Tibial artery (tissue), 4 donors: ENCODE measurements at places on chromosomes 5 and 9.

DNA sequence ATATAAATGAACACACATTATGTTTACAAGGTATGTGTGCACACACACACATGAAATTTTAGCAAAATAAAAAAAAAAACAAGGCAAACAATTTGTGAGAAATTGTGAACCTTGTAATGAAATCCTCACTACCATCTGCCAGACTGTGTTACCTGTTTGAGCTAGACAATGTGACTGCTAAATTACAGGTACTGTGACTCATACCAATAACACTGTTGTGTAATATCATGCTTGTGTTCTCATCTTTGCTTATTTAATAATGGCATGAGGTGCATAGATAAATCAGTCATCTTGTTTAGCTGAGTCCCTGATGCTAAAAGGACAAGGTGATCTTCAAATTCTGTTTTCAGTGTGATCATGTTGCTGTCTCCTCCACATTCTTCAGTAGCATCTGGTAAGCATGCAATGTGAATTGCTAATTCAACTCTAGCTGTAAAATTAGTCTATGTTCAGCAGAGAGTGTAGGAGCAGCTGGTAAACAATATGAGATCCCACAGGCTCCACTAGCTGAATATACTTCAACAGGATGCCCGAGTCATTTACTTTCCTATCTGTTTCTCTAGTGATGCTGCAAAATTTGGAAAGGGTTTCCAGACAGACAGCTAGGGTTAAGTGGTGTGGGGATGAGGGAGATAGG is 966.3 kb upstream of the C9orf72 start:
- no peak for DNase-seq

DNA sequence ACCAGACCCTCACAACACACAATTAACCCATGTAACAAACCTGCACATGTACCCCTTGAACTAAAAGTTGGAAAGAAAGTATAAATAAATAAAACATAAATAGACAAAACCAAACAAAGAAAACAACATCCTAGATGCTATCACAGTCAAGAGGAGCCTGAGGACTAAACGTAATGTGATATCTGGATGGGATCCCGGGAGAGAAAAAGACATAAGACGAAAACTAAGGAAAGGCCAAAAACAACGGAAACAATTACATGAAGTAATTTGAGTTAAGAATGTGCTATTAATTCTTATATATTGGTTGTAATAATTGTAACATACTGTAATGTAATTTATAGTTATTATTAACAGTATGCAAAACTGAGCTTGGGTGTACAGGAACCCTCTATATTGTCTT is 793.9 kb downstream of the SEMA5A start:
- no peak for DNase-seq

DNA sequence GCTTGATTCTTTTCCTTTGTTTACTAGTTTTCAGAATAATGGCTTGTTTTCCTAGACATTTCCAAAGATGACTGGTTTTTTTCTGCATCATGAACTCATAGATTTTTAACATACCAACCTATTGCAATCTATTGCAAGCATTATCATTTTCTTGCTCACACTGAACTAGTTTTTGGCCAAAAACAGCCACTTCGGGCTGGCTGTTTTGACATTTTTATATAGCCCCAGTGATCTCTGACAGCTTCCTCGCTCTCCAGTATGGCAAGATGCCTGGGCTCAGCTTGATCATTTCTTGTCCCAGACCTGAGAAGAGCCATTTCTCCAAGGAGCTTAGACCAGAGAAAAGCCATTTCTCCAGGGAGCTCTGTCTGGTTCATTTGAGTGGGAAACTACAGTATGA is 94.3 kb upstream of the MAMDC2 start:
- DNase-seq: no peak

DNA sequence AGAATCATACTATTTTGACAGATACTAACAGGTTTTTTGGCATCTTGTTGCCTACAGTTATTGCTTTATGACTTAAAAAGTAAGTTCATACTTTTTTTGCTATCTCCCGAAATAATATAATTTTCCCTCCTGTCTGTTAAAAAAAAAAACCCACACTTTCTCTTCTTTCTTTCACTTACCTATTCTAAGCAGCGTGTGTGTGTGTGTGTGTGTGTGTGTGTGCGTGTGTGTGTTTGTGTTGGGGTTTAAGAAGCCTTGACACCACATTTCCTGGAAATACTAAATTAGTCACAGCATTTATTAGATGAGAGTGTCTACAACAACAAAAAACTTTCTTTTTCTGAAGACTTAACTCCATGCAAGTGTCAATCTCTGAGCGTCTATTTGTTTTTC is 12.4 kb downstream of the TNFAIP8 start:
- DNase-seq: no peak

DNA sequence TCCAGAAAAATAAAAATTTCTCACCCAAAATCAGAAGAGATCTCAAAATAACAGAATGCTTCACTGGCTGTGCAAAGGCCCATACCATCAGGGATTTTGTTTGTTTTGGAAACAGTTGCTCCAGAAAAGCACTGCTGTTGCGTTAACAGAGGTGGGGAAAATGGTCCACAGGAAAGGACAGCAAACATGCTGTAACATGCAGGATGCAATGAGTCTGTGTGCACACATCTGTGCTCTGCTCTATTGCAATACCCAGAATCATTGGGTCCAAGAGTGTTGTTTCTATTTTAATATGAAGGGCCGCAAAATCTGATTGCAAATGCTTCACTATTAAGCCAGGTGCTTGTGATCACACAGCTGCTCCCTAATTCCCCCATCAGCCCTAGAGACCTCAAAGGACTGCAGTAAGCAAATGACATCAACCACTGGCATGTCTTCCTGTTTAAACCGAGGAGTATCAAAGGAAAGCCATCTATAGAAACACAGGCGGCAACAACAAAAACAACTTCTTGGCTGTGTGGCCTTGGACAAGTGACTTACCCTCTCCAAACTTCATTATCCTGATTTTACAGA is 141.0 kb downstream of the DCP2 start:
- DNase-seq: no peak

- no peak for DNase-seq
Measured at GRCh38 chr5:61004448-61004847, 59.4 kb downstream of the NDUFAF2 start.

DNA sequence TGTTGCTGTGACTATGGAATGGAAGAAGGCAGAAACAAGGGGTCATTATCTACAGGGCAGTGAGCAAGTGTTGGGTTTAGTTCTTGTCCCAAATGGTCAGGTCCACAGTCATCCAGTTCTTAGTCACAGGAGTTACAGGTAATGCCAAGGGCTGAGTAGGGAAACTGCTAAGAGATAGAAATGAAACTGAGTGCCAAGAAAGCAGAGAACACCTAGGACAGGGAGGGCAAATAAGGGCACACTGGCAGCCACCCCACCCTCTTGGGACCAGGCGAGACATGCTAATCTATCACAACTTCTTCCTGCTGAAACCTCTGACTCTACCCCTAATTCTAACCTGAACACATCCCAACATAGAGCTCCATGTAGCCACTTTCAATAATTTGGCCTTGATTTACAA is 103.2 kb downstream of the KLF4 start:
- no peak for DNase-seq

DNA sequence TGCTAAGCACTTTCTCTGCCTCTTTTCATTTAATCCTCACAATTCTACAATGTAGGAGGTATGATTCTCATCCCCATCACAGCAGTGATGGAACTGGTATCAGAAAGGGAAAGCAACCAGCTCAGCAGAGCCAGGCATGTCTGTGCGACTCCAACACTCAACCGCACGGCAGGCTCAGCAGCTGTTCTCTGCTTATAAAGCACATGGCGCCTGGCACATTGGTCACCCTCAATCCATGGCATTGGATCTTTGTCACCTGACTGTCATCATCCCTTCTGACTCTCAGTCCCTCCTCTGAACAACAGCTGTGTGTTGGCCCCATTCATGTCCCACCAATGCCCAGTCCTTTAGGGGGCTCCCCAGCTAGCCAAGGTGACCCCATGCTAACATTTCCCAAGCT is 45.1 kb upstream of the HAND1 start:
- DNase-seq: peak; percentile 17

DNA sequence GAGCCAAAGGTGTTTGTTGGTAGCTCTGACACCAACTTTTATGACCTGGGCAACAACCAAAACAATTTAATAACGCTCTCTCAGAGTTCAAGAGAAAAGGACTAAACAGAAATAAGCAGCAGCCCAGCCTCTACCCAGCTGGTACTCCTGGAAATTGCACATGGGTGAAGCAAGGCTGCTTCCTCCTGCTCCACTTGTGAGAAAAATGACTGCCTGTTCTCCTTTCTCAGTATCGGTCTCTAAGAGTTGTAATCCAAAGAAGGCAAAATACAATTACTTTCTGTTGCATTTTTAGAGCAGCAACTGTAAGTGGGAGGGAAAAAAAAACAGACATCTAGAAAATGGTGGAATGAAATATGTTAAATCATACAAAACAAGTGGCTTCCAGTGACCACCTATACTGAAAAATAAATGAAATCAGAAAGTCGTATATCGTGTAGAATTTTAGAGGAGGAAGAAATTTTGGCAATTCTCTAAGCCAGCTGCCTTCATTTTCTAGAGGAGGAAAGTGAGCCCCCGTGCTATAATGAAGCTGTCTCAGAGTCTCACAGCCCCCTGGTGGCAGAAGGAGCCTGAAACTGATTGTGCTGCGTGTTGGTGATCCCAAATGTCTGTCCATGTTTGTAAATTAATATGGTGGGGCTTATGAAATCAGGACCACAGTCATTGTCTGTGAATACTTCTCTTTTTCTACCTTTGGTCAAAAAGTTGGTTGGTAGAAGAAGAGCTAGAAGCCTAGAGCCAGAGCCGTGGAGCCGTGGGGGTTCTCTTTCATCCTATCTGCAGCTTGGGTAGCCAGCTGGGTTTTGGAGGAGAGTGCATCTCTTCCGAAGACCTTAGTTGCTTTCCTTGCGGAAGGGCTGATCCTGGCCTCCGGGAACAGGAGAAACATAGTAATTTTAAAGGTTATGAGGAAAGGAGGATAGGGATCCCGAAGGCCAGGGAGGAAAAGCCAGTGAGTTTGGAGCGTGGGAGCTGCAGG is 139.9 kb downstream of the PIP5K1B start:
- peak; percentile 36 for DNase-seq

DNA sequence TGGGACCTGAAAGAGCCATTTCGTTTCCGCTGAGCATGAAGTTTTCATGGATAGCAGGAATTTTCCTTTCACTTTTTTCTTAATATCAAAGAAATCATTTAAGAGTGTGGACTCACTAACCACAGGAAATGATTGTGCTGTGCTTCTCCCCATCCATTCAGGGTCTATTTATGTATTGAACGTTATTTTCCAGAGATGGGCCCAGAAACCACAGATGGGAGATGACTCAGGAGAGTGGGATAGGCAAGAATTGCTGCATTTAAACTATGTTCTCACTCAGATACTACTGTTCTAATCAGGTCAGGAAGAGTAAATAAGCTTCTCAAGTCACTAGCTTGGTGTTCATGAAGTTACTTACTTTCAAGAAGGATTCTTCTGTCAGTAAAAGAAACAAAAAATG is 763.8 kb downstream of the DTWD2 start:
- no peak for DNase-seq

DNA sequence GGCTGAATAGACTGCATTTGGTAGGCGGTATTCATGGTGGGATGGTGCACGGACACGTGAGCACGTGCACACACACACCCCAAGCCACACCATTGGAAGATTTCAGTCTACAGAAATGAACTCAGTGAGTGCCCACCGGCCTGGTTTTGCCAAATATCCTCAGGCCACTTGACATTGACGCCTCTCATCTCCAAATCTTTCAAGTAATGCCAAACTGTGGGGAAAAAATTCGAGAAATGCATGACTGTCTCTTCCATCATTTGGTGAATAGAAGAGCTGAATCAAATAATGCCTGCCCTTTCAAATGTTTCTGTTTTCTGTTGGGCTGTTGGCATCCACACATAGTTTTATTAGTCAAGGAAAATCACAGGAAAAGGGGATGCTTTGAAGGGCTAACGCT is 182.3 kb upstream of the EFNA5 start:
- no peak for DNase-seq

- no peak for DNase-seq
Measured at GRCh38 chr5:137075163-137075970, 423.8 kb downstream of the SPOCK1 start.

- no peak for DNase-seq
Measured at GRCh38 chr5:161751265-161751664, 65.7 kb downstream of the GABRA6 start.

- no peak for DNase-seq
Measured at GRCh38 chr9:27395484-27395921, 98.6 kb upstream of the EQTN start.

- DNase-seq: peak; percentile 38
Measured at GRCh38 chr5:140246378-140247122, 56.4 kb downstream of the PFDN1 start.

DNA sequence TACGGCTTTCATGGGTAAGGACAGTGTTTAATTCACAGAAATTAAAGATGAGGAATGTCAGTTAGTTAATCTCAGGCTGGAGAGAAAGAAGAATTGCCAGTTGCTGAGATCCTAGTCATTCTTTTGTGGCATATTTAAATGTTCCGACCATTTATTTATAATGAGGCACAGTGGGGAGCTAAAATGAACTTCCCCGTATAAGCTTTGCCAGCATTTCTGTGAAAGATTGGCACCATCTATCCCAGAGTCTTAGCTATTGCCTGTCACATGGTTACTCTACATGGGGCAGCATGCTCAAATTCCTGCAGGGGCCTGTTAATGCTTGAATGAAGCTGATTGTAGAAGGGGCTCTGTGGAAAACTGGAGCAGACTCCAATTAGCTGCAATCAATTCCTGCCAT is 314.1 kb downstream of the PRELID2 start:
- no peak for DNase-seq

DNA sequence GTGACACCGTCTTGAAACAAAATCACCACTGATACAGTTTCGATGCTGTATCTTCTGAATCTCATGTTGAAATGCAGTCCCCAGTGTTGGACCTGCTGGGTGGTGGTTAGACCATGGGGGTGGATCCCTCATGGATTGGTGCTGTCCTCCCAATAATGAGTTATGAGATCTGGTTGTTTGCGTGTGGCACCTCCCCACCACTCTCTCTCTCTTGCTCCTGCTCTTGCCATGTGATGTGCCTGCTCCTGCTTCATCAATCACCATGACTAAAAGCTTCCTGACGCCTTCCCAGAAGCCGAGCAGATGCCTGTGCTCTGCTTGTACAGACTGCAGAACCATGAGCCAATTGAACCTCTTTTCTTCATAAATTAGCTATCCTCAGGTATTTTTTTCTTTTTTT is 15.2 kb upstream of the C5orf15 start:
- no peak for DNase-seq

GRCh38 chr9:129316281-129317030 is 138.4 kb upstream of the IER5L start:
- peak; percentile 17 for DNase-seq

- DNase-seq: no peak
Measured at GRCh38 chr9:92010705-92011536, 60.9 kb upstream of the ROR2 start.

DNA sequence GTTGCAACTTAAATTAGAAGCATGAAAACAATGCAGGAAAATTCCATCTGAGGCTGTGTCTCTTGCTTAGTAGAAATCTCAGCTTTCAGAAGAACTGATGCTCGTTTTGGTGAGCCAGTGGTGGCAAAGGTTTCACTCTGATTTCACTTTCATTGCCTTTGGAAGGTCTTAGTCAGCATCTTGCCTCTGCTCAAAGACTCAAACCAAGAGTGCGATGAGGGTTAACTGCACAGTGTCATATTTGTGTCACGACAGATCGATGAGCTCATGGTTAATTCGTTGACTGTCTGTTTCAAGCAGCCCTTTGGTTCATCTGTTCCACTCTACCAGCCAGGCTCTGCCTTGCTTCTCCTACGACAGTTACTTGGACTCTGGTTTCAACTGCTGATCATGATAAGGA is 331.3 kb upstream of the KIF2A start:
- no peak for DNase-seq

GRCh38 chr5:61491861-61492260 is 159.8 kb downstream of the ZSWIM6 start:
- DNase-seq: no peak
